ENCODE measurements at places on chromosomes 1 and 21.

DNA sequence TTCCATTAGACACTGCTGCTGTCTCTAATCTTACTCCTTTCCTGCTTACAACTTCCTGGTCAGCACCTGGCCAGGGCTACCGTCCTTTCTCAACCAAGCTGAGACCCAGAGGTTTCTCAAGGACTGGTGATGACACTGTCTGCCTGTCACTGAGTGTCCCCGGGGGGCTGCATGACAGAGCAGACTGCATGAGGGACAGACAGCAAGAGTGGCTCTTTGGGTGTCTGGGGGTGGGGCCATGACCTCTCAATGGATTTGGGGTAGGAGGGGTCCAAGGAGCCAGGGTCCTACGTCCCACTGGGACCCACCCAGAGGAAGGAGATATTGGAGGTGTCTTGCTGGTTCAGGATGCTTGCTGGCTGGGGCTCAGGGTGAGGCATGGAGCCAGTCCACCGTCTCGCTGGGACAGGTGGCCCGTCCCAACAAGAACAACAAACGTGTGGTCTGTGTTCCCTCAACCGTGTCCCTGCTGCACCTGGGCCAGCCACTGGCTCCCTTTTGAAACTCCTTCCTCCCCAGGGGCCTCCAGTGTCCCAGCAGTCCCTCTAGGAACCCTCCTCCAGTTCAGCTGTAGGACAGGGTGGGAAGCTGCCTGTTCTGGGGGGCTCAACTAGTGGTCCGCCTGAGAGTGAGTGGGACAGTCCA, 344.6 kb upstream of the AJAP1 start:
- DNase-seq = no peak

DNA sequence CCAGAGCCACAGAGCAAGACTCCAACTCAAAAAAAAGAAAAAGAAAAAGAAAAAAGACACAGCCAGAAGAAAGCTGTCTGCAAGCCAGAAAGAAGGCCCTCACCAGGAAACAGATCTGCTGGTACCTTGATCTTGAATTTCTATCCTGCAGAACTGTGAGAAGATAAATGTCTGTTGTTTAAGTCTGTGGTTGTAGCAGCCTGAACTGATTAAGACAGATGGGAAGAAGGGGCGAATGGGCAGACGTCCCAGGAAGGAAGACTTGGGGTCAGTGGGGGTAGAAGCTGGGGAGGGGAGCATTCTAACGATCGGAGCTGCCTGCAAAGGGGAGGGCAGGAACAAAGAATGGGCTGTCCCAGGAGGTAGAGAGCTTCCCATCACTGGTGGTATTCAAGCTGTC, 6.3 kb downstream of the SLC2A7 start:
- DNase-seq = no peak

GRCh38 chr1:169163059-169163458, 56.6 kb downstream of the ATP1B1 start:
- DNase-seq = no peak

- no peak for DNase-seq
Measured at GRCh38 chr1:192630521-192631287, 5.2 kb upstream of the RGS13 start.

DNA sequence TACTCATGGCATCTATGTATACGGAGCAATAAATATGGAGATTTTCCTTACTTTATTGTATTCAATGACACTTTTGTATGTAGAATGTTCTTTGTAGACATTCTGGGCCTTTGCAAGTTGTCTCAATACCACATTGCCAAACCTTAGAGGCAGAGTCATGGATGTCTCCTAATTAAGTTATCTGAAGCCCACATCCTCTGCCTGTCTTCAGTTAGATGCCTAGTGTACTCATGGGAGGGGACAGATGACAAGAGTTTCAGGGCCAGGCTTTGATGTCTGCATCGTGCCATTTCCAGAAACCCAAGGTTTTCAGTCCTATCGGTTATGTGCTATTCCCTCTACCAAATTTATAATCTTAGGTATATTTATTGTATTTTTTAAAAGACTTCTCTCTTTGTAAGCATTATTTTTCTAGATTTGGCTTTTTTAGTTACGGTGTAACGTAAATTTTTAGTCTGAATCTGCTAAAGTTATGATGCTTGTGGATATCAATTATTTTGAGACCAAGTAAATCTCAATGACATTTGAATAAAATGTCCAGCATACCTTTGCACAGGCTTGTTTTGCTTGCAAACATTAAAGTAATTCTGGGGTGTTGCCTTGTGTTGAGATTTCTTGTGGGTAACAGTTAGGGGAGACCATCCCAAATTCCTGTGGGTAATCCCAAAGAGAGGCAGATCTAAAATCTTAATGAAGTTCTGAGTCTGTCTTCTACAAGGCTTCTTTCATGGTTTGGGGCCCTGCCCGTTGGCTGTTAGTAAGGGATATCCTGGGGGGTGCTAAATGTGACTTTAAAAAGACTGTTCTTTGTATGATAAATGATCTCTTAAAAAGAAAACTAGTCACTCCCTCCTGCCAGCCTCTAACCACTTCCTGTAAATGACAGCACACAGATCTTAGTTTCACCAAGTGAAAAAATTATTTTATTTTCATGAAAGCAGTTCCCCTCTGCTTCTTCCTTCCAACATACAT, 8.0 kb upstream of the MACF1 start:
- no peak for DNase-seq

GRCh38 chr1:24386931-24387330, 26.7 kb downstream of the STPG1 start:
- DNase-seq = no peak

- DNase-seq = no peak
Measured at GRCh38 chr1:119380983-119381662, 12.5 kb downstream of the HAO2 start.

DNA sequence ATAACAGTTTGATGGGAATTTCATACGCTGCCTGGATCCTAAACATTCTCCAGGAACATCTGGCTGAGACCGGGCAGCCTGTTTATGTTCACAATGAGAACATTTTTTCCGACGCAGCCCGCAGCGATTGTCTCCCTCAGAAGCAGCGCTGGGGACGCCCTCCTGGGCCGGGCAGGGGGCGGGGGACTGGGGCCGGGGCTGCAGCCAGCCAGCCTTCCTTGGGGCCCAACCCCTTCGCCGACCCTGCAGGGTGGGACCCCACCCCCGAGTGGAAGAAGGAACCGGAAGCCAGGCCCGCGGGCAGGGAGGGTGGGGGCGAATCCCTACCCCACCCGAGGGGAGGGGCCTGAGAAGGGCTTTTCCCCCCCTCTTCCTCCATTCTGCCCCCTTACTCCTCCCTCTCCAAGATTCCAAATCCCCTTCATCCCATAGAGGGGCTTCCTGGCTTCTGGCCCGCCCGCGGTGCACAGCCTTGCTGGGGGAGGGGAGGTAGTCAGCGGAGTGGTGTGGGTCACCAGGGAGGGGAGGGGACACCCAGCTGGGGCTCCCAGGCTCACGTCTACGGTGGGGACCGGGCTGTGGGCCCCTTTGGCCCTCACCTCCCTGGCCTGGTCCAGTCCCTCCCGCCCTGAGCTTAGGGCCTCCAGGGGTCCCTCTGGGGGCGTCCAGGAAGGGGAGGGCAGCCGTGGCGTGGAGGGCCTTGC, 60.6 kb downstream of the WNT9A start:
- no peak for DNase-seq

DNA sequence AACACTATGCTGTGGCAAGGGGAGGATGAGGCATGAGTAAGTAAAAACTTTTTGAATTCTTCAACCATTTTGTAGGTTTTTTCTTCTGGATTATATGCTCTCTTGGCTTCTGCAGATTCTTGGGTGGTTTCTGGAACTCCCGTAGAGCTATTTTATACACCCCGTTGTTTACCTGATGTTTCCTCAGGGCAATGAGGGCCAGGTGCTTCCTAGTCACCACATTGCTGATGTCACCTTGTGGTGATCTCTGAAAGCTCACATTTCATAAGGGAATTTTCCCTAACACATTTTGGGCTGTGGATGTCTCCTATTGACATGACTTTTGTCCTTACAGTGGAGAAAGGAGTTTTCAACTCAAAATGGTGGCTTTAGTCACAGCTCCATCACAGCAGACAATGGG, 356.6 kb downstream of the PLA2G4A start:
- no peak for DNase-seq

DNA sequence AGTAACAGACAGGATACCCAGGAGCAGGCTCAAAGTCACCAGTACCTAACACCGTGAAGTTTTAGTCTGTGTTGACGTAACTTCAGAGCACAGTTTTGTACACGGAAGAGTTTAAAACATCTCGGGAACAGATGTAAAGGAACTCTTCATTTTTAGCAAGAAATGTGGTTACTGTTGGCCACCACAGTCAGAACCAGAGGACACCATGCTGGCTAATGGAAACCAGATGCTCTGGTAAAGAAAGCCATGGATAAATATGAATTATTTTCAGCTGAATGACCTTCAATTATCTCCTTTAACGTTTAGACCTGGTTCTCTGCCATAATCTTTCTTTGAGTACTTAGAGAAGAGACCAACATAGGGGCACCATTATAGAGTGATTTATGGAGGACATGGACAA, 115.9 kb downstream of the NTMT2 start:
- no peak for DNase-seq

GRCh38 chr1:18385239-18385790, 95.4 kb upstream of the KLHDC7A start:
- no peak for DNase-seq

GRCh38 chr1:97089173-97089572, 367.6 kb downstream of the PTBP2 start:
- no peak for DNase-seq

- no peak for DNase-seq
Measured at GRCh38 chr1:202143011-202143767, 1.3 kb downstream of the ARL8A start.

DNA sequence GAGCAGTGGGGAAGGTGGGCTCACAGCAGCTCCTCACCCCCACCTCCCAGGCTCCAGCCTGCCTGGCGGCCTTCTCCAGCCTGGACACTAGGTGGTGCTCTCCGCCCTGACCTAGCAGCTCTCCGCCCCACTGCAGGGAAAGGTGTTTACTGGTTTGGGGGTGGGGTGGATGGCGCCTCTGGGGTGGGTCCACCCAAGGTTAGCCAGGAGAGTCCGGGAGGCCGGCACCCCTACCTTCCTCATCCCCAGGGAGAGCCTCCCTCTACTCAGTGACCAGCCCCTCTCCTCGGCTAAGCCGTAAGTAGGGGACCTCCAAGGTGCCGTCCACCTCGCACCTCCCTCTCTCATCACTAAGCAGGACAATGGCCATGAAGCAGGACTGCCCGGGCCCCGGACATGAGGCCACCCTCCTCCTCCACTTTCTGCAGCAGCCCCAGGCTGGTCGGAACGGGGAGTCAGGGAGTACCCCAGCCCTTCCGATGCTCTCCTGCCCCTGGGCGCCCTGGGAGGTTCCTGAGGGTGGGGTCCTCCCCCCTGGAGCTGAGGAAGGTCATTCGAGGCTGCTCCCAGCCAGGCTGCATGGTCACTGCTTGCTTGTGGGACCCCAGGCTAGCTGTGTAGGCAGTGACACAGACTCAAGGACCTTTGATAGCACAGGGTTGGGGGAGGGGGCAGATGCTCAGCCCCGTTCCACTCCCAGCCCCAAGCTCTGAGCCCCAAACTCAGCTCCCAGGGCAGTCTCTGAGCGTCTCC, 101.4 kb upstream of the VAMP3 start:
- no peak for DNase-seq

GRCh38 chr1:44355582-44356305, 687 bp upstream of the ERI3 start:
- DNase-seq = no peak

GRCh38 chr1:226526801-226527595, 21.6 kb upstream of the STUM start:
- DNase-seq = no peak

DNA sequence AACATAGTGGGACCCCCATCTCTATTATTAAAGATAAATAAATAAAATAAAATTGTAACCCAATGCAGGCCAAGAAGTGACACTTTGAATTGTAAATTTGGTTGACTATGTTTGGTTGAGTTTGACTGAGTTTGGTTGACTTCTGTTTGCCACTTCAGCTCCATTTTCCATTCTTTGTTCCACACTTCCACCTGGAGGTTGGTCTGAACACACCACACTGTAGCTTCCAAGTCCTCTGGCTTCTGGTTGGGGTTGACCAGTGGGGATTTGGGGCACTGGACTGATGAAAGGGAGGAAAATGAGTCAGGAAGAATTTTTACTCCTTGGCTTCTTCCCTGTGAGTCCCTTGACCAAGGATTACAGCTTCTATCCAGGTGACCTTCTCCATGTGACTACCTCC, 40.6 kb upstream of the DIPK1A start:
- DNase-seq = no peak

DNA sequence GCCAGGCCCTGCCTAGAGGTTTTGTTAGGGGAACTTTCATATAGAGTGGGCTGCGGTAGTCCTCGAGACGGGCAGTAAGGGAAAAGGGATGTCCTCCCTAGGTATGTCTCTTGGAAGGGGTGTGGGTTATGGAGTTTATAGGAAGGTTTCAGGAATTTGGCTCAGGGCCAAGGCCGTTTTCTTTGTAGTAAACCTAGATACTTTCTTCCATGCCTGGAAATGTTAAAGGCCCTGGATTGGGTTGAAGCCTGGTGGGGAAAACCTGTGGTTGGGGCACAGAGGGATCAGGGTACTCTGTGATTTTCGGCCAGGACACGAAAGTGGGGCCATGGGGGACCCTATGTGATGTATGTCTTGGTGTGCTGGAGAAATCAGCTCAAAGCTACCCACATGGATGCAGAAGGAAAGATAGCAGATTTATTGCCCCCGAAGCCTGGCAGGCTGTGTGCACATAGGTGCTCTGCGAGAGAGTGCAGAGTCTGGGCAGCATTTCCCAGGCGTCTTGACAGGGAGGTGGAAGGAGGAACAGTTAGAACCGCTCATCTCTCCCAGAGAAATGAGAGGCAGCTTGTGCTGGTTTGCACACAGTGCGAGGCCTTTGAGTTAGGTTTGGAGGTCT, 1.7 kb downstream of the SNAP47 start:
- DNase-seq = no peak

DNA sequence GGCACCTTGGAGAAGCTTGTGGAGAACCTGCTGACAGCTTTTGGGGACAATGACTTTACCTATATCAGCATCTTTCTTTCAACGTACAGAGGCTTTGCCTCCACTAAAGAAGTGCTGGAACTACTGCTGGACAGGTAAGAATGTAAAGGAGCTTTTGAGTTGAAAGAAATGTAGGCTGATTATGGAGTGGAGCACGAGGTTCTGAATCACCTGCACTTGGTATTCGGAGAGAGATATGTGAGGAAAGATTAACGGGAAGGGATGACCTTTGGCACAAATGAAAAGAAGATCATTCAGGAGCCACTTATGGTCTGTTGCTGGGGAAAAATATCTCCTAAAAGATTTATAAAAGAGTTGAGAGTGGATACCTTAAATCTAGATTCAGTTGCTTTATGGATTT, 42.7 kb downstream of the RGL1 start:
- no peak for DNase-seq

DNA sequence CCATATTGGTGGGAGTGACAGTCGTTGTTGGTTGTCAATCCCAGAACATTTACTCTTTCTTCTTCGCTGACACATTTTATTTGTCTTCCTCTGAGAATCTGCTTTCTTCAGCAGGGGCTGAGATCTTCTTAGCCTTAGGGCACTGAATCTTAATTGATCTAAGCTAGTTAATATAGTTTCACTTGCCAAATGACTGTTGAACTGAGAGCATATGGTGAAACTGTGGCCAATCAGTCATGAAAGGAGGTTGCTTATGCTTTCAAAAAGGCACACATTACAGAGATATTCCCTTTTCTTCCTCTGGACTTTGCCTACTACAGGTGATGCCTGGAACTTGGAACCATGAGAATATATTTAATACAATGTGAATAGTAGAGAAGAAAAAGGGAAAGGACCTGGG, 60.0 kb upstream of the KIAA0040 start:
- DNase-seq = no peak

- DNase-seq = no peak
Measured at GRCh38 chr1:46034601-46035516, 97.6 kb downstream of the PIK3R3 start.

GRCh38 chr1:114719424-114719787, 2.8 kb upstream of the NRAS start:
- no peak for DNase-seq

All from NCI-H748 treated with DMSO at 0.1 percent for 48 hours (cell line).